Neural progenitor cell (in vitro differentiated cells): ENCODE measurements at places on chromosomes 5 and 9. TPM values are rescaled to one million over a fixed set of nuclear protein-coding genes. Genes with fewer than 3 reads are reported as not detected.

DNA sequence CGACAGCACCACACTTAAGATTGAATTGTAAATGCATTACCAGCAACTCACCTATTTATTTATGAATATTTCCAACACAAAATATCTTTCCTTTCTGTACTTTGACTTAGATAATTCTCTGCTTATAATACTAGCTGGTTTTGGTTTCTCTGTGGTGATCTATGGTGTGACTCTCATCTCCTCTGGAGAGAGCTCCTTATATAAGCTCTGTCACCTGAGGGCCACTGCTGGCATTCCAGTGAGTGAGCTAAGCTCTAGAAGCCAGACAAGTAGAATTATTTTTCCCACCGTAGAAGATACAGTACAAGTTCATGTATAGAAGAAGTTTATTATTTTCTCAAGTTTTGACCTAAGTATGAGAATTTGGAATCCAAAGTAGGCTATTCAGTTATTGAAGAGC lies 111.5 kb downstream of the CDC42SE2 start:
- DNase-seq, result no peak

The RMRP gene
- 1,307 and 2,709 TPM in 2 replicates for total RNA-seq

The MYO10 gene
- 39.1 and 59.9 TPM in 2 replicates for total RNA-seq

- DNase-seq, result no peak
These were observed 488 bp downstream of the SKIC3 start for GRCh38 chr5:95554331-95554646.

DNA sequence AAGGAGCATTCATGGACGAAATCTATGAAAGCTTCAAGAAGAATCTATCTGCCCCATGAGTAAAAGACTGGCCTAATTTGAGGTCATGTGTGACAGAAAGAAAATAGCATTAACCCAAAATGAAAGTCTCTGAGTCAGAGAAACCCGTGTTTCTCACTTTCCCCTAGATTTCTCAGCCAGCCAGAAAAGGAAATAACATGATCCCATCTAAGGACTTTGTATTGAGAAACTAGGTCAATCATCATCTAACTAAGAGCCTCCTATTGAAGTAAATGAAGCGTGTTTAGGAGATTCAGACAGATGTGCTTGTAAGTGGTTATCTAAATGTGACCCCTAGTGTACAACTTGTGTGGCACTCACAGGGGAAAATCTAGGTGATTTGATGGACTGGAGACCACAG lies 77.3 kb upstream of the ZNF366 start:
- no peak for DNase-seq

- DNase-seq, result no peak
These were observed 98.0 kb downstream of the MACIR start for GRCh38 chr5:103356350-103357091.

- no peak for DNase-seq
These were observed 393.9 kb downstream of the PRELID2 start for GRCh38 chr5:145441228-145441627.

The IFNA13 gene
- not detected in 2 replicates for total RNA-seq
